ENCODE measurements at places on chromosomes 2 and 18. TPM values are rescaled to one million over a fixed set of nuclear protein-coding genes. Genes with fewer than 3 reads are reported as not detected.
A peak's percentile ranks its signal among the peaks of the same experiment; 100 is the strongest.

Gene ASAP2
- total RNA-seq = 8.5 TPM

Gene SERPINB7
- not detected for total RNA-seq

GRCh38 chr18:27847412-27847811, 329.5 kb downstream of the CDH2 start:
- ATAC-seq = no peak

- no peak for ATAC-seq
Measured at GRCh38 chr2:176535467-176536113, 266.3 kb downstream of the MTX2 start.

Gene SCN7A
- not detected for total RNA-seq

Gene MRPL19
- 55.8 TPM for total RNA-seq

DNA sequence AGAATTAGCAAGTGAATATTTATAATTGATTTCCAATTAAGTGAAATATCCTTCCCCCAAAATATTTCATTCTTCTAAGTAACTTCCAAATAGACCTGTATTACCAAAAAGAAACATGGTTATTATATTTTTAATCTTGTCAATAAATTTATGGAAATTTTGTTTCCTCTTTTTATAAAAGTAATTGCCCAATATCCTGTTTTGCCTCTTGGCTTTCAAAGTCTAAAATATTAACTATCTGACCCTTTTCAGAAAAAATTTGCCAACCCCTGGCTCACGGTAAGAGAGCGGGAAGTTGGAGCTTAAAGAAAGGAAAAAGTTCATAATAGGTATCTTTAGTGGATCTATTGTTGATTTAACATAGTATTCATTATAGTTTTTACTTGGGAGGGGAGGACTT, 20.4 kb upstream of the SANBR start:
- ATAC-seq = no peak

DNA sequence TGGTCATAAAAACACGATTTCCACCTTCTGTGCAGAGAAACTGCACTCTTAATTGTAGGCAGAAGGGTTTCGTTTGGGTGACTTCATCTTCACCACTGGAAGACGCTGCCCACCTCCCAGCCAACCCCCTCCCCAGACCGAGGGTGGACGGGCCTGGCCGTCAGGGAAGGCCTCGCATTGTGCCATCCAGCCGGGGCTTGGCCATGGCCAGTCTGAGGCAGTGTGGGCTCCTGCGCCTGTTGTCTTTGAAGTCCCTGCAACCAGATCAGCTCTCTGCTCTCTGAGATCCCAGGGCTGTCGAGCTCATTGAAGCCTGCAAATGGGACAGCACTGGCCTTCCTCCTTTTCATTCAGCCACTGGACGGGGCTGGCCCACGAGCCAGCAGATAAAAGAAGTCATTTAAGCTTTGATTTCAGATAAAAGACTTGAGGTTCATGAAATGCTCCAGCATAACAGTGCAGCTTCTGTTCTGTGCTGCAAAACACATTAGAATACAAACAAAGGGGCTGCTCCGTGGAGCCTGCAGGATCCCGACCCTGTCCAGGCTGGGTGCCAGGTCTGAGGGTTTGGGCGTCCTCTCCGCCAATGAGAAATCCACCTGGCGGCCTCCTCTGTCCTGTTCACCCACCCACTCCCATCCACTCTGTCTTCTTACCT, 253.5 kb downstream of the LDLRAD4 start:
- peak; percentile 92 for ATAC-seq

DNA sequence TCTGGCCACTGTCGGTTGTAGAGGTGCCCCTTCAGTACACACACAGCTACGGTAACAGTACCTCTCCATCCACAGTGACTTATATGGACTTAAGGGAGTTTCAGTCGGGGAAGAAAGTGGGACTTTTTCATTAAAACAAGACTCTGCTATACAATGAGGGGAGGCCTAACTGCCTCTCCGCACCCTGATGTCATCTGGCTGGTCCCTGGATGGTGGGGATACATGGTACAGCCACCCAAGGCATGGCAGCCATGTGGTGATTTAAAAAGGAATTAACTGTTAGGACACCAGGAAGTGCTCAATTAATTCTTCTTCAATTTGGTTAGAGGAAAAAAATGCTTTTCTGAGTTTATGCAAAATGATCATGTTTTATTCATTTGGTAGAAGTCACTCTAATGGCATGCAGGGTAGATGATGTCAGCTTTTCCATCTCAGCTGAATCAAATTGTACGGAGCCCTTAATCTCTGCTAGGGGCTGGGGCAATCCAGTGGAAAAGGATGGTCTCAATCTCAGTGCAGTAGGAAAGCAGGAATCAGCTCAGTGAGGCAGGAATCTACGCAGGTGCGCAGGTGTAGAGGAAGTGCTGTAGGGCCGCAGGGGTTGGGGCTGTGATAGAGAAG, 243.9 kb downstream of the PRKCE start:
- peak; percentile 96 for ATAC-seq

Gene MRPL44
- total RNA-seq = 45.3 TPM

Gene CYP27C1
- total RNA-seq = 0.60 TPM

- ATAC-seq = no peak
Measured at GRCh38 chr2:27959496-27959895, 69.0 kb downstream of the BABAM2 start.

- ATAC-seq = no peak
Measured at GRCh38 chr2:27839022-27839618, 51.1 kb downstream of the RBKS start.

Gene PSMA8
- not detected for total RNA-seq

DNA sequence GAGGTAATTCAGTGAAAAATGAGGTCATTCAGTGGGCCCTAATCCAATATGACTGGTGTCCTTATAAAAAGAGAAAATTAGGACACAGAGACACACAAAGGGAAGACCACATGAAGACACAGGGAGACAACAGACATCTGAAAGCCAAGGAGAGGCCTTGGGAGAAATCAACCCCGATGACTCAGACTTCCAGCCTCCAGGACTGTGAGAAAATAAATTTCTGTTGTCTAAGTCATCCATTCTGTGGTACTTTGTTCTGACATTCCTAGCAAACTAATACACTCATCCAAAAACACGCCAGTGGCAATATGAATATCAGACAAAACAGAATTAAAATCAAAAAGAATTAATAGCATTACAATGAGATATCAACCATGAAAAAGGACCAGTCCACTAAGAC, 303.7 kb downstream of the SS18 start:
- no peak for ATAC-seq

Gene RMC1
- 47.1 TPM for total RNA-seq

Gene VWC2L
- total RNA-seq = 0.64 TPM

DNA sequence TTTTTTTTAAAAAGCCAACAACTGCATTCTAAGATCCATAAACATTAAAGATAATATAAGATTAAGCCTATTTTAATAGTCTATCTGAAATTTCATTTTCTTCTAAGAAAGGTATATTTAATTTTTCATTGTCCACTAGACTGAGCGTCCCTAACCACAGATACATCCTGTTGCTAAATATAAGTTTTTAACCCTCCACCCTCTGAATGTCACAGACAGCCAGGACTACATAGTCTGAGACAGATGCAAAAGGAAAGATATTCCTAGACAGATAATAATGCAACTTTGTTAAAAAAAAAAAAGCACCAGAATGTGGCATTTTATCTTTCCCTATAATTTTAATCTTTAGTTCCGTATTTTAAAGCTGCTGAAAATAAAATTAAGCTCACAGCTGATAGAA, 114.6 kb downstream of the ZEB2 start:
- ATAC-seq = no peak

DNA sequence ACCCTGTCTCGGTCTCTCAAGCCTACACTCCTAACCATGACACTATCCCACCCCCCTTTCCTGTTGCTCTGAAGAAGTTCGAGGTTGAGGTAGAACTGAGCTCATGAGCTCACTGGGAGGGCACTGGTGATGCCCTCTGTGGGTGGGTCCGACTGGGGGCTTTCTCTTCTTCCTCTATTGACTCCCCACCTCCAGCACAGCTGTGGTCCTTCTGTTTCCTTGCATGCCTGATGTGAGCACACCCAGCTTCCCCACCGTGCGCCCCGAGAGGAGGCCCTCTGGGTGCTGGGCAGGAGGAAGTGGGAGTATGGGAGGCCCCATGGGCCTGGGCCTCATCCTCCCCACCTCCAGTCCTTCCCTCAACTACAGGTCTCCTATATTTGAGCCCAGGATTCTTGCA, 20.9 kb downstream of the SPEG start:
- no peak for ATAC-seq

Gene GALNT5
- 0.39 TPM for total RNA-seq

- ATAC-seq = no peak
Measured at GRCh38 chr2:132780651-132781050, 110.6 kb upstream of the LYPD1 start.

DNA sequence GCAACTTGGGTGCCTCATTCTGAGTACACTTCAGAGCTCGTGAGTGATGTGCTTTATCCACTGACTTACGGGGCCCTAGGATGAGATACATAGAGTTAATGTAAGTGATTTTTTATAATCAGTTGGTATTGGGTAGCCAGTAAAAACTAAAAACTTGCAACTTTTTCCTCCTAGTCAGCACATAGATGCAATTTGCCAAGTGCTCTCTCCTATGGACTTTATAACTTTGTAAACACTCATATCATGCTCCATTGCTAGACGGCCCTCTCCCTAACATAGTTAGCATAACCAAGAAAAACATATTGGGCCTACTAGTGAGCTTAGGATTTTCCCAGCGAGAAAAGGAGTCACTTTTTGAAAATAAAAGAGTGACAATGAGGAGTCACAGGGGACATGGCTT, 60.4 kb downstream of the PLB1 start:
- no peak for ATAC-seq

Gene MOGAT1
- total RNA-seq = not detected

GRCh38 chr2:42804338-42804737, 12.0 kb upstream of the HAAO start:
- ATAC-seq = no peak

- no peak for ATAC-seq
Measured at GRCh38 chr18:33470216-33470615, 29.7 kb upstream of the CCDC178 start.

Gene SLC66A2
- total RNA-seq = 21.8 TPM

DNA sequence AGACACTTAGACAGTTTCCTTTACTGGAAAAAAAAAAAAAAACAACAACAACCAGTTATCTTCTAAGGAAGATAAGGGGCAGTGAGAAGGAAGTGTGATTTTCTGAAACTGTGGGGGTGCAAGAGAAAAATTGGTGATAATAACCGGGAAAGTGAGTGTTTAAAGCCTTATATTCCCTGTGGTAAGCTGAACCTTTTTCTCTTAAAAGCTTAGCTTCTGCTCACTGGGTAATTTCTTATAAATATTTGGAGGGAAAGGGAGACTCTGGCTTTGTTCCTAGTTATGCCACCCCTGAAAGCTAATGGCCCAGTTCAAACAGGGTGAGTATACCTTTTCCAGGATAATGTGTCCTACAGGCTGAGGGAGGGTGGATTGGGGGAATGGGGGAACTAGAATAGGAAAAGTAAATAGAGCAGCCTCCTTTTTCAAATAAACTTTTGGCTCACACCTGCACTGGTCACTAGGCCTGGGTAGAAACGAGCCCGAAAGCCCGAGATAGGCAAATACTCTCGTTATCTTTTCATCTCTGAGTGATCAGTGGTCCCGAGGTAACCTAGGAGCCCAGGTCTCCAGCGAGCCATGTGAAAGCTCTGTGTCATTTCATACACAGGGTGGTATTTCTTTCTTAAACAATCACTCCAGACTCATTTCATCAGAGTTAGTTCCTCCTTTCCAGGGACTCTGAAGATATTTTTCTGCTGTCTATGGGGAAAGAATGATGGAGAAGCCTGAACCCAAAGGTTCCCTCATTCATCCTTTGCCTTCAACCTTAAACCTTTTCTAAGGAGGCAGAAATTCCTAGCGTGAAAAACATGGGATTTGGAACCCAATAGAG, 15.5 kb upstream of the SRBD1 start:
- ATAC-seq = no peak

DNA sequence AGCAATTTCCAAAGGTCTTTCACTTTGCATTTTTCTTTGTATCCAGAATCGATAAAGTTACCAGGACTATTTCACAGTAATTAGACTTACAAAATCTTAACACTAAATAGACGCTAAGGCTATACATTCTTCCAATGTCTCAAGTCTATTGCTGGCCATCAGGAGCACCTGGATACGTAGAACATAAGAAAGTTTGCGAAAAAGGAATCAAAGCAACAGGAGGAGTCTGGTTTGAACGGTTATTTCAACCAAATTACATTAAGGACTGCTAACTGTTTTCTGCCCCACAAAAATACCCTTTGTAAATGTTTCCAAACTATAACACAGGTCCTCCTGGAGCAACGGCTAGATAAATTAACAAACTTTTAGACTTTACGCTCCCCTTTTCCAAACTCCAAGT, 1.4 kb upstream of the HNRNPA3 start:
- no peak for ATAC-seq

Gene KCNG3
- total RNA-seq = 1.2 TPM

Gene INPP5D
- 5.9 TPM for total RNA-seq

DNA sequence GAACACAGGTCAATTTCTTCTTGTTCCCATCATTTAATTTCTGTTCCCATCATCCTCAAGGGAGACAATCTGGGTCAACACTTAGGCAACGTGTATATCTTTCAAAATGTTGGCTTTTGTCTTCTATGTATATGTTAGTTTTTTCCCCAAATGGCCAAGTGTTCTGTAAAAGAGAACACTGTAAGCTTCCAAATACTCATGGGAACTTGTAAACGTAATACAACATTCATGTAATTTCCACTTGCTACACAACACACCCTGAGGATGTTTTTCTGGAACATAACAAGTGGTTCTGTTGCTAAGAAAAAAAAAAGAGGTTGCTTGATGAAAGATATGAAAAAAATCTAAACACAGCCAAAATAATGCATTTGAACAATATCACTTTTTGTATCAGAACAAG, 149.1 kb downstream of the ATAD2B start:
- ATAC-seq = no peak

Gene LRRTM4
- 0.66 TPM for total RNA-seq
